CD4-positive, alpha-beta T cell treated with Interleukin-12 subunit alpha and Interleukin-12 subunit beta, for 1 hour (primary cell): ENCODE measurements at places on chromosomes 2 and 18.

DNA sequence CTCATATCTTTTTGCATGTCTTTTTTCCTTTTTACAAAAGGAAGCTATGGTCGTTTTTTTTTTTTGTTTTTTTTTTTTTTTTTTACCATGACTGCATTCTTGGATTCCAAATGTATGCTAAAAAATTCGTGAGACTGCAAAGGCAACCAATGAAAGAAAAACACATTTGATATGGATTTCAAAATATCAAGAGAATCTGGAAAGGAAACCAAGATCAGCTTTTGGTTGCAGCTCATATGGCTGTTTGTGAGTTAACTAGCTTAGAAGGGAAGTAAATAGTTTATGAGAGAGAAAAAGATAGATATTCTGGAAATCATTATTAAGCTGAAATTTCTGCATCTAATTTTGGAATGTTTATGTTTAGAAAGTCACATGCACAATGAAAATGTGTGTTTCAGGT, 110.3 kb downstream of the PRPF40A start:
- DNase-seq, result no peak

- no peak for DNase-seq
Measured at GRCh38 chr2:98704499-98705332, 26.2 kb downstream of the MGAT4A start.

DNA sequence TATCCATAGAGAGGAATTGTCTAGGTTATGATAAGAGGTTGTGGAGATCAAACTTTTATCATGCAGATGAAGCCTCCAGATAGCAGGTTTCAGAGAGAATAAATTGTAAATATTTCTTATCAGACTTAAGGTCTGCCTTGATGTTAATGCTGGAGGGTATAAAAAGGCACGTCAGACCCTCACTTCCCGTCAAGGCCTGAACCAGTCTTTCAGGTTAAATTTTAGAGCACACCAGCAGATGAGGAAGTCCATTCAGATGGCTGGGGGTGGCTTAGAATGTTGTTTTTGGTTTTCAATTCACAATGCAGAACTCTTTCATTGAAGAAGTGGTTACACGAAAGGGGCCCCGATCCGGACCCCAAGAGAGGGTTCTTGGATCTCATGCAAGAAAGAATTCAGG, 144.4 kb upstream of the FBXO11 start:
- DNase-seq, result no peak

DNA sequence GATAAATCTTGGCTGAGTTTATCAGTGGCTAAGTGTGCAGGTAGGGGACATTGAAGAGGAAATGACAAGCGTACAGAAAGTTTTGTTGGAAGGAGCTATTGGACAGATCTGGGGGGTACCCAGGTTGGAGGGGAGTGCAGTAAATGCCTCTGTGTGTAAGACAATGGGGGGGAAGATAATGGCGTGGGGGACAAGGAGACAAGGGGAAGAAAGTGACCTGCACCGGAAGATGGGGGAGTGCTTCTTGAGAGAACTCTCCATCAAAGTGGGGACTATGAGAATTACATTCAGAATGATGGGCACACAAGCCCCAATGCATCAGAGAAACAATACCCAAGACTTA, 190.0 kb downstream of the ALPK2 start:
- peak; percentile 4 for DNase-seq

- DNase-seq, result no peak
Measured at GRCh38 chr18:45328296-45328695, 287.0 kb upstream of the SLC14A2 start.
